ENCODE measurements at places on chromosomes 6 and 20. TPM values are rescaled to one million over a fixed set of nuclear protein-coding genes. Genes with fewer than 3 reads are reported as not detected.

STX11 gene
- 1.1 TPM for polyA plus RNA-seq

ZNF165 gene
- 7.1 TPM for polyA plus RNA-seq

HLA-E gene
- 2,221 TPM for polyA plus RNA-seq

BTNL2 gene
- polyA plus RNA-seq = not detected

NKAIN4 gene
- polyA plus RNA-seq = not detected

MAP7 gene
- polyA plus RNA-seq = not detected

GRCh38 chr20:17589161-17589834 is 19.4 kb downstream of the DSTN start:
- DNase-seq = no peak
- no peak overlapping the region for H3K27ac ChIP-seq
- H3K4me3 ChIP-seq = no peak overlapping the region
- H3K36me3 ChIP-seq = no peaks in the 10 kb centered on the region
- H3K4me1 ChIP-seq = peaks cover 3% of the 10 kb centered on the region

DNA sequence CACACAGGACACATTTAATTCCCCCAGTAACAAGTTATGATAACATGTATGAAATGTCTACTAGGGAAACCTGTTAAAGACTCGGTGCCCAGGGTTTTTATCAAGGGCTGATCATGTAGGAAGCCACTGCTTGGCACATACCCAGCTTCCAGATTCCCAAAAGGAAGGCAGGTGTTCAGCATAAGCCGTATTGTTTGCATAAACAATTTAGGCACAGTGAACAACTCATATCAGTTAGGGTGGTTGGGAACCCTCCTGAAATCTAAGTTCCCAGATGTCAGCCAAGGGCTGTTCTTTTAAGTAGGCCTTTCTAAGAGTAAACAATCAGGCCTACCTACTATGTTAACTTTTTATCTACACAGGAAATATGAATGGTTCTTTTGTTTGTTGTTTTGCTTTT is 74.1 kb downstream of the ASXL1 start:
- no peaks in the 10 kb centered on the region for H3K4me1 ChIP-seq
- H3K4me3 ChIP-seq = no peak overlapping the region

DNA sequence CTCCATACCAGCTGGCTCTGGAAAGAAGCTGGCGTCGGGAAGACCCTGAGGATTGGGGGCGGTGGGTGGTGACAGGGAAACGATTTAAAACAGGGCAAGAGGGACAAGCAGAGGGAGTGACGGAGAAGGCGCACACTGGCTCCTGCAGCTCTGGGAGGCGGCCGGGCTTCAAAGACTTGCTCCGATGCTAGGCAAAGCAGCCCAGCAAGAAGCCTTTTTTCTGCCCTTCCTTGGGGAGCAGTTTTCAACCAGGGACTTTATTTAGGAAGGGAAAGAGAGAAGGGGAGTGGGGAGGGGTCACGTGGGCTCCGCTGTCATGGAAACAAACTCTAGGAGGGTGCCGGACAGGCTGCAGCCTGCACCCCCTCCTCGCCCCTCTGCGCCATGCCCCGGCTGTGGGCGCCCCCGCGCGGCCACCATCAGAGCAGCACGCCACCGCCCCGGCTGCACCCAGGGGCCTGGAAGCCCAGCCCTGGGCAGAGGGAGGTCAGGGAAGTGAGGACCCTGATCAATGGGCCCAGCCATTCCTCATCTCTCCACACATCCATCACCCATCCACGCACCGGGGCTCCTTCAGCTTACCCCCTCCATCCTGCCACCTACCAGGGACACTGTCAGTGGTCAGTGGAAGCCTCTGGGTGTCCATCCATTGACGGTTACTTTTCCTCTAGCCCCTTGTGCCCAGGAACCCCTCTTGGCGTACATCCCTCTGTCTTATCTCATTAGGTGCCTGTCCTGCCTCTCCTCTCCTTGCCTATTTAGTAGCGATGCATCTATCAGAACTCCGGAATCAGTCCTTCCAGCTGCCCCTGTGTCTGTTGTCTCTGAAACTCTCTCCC is 66.6 kb upstream of the CCDC167 start:
- peaks cover 50% of the 10 kb centered on the region for H3K4me1 ChIP-seq
- DNase-seq = peak; percentile 68
- H3K27ac ChIP-seq = no peak overlapping the region
- peak overlapping the region; percentile 75 for H3K4me3 ChIP-seq
- H3K36me3 ChIP-seq = no peaks in the 10 kb centered on the region

GRCh38 chr6:17278289-17279063 is 2.7 kb upstream of the RBM24 start:
- peaks cover 14% of the 10 kb centered on the region for H3K4me1 ChIP-seq
- H3K4me3 ChIP-seq = no peak overlapping the region
- H3K27ac ChIP-seq = no peak overlapping the region
- no peak for DNase-seq
- H3K27me3 ChIP-seq = peaks cover 73% of the 10 kb centered on the region
- no peaks in the 10 kb centered on the region for H3K36me3 ChIP-seq

GRCh38 chr6:166627875-166628801 is 1.1 kb upstream of the RPS6KA2 start:
- H3K4me1 ChIP-seq = peaks cover 19% of the 10 kb centered on the region
- no peak for DNase-seq

- H3K27me3 ChIP-seq = no peaks in the 10 kb centered on the region
- no peaks in the 10 kb centered on the region for H3K36me3 ChIP-seq
- peak overlapping the region; percentile 63 for H3K4me3 ChIP-seq
- H3K4me1 ChIP-seq = peaks cover 9% of the 10 kb centered on the region
Measured at GRCh38 chr6:149139782-149140136, 177.8 kb upstream of the TAB2 start.

GRCh38 chr20:59812286-59813125 is 120.9 kb downstream of the SYCP2 start:
- no peaks in the 10 kb centered on the region for H3K27me3 ChIP-seq
- no peak overlapping the region for H3K27ac ChIP-seq
- no peaks in the 10 kb centered on the region for H3K36me3 ChIP-seq

- H3K36me3 ChIP-seq = no peaks in the 10 kb centered on the region
- H3K4me1 ChIP-seq = peaks cover 27% of the 10 kb centered on the region
- peak; percentile 29 for DNase-seq
- H3K4me3 ChIP-seq = peak overlapping the region; percentile 91
Measured at GRCh38 chr6:131949909-131950766, 1.0 kb downstream of the CCN2 start.

DNA sequence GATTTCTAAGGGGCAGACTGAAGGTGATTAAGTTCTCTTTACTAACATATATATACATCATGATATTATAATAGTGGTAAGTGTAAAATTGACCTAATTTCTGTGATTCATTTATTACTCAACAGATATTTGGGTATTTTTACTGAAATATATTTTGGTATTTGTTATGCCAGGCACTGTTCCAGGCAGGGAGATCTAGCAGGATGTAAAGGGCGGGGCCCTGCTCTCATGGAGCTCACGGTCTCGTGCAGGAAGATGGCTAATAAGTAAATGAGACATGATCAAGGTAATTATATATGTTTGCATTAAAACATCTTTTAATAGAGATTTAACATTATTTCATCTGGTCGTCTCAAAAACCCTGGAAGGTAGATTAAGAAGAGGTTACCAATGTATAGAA is 27.7 kb downstream of the FAM50B start:
- no peaks in the 10 kb centered on the region for H3K4me1 ChIP-seq
- H3K4me3 ChIP-seq = no peak overlapping the region
- no peaks in the 10 kb centered on the region for H3K36me3 ChIP-seq
- no peak overlapping the region for H3K27ac ChIP-seq

DNA sequence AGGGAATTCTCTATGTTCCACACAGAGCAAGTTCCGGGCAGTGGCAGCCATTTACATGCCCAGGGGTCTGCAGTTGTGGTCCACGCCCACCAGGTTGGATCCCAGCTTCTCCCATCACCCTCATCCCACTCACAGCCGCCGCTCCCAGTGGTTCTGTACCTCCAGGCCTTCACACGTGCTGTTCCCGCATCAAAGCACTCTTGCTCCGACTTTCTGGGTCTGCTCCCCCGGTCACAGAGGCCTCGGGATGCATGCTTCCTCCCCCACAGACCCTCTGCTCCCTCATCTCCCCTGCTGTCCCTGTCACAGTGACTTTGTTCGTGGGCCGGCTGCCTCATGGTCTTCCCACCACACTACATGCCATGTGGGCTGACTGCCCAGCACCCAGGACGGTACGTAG is 332.5 kb downstream of the TAF4 start:
- H3K27me3 ChIP-seq = no peaks in the 10 kb centered on the region
- no peak overlapping the region for H3K27ac ChIP-seq
- H3K4me3 ChIP-seq = no peak overlapping the region
- DNase-seq = no peak

GRCh38 chr6:34600101-34600500 is 44.0 kb upstream of the SPDEF start:
- H3K27me3 ChIP-seq = no peaks in the 10 kb centered on the region
- no peak overlapping the region for H3K27ac ChIP-seq
- H3K4me3 ChIP-seq = no peak overlapping the region
- H3K4me1 ChIP-seq = peaks cover 26% of the 10 kb centered on the region
- DNase-seq = no peak

GRCh38 chr6:32047855-32048766 is 9.9 kb downstream of the CYP21A2 start:
- peak; percentile 49 for DNase-seq
- peaks cover 5% of the 10 kb centered on the region for H3K4me1 ChIP-seq
- no peak overlapping the region for H3K27ac ChIP-seq
- no peaks in the 10 kb centered on the region for H3K27me3 ChIP-seq
- no peaks in the 10 kb centered on the region for H3K36me3 ChIP-seq
- no peak overlapping the region for H3K4me3 ChIP-seq

Measured in naive B cell (primary cell).